ENCODE measurements at places on chromosomes 7 and 10.

- no peak for DNase-seq
Measured at GRCh38 chr7:111212857-111213523, 122.1 kb downstream of the LRRN3 start.

DNA sequence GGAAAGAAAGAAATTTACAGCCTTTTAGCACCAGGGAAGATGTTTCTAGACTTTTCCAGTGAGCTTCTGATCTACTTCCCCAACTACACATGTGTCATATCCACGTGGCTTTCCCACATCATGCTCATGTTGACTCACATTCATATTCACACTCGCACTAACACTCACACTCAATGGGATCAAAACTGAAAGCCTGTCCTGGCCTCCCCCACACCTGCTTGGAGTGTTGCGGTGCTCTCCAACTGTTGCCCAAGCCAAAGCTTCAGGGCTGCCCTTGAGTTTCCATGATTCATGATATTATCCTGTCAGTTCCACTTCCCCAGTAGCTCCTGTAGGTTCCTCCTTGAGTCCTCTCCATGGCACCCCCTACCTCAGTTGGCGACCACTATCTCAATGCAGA is 444.4 kb downstream of the GATA3 start:
- peak; percentile 22 for DNase-seq

DNA sequence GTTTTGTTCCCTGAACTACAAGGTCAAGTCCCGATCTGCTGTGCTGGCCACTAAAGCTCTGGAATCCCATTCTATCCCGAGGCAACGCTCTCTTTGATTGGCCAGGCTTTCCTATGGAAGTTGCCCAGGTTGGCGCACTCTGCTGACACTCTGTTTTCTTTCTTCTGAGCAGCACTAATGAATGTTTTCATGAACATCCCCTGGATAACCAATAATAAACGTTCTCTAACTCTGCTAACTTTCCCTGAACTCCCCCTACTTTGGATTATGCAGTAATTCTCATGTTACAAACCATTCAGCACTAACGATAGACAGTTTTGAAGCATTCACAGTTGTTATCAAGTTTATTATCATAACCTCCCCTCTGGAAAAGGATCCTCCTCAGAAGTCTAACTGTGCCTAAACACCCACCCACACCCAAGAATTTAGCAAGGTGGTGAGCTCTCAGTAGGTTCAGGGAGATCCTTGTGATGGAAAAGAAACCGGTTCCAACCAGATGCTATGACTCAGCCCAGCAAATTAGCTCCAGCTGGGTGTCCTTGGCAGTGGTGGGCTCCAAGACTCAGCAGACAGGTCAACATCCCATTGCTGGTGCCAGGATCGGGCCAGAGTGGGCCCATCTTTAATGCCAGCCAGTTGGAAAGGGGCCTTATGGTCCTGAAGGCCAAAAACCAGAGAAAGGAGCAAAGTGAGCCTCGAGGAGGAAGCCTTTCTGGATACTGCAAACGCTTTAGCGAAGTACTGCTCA is 68.4 kb downstream of the CREB3L2 start:
- no peak for DNase-seq

DNA sequence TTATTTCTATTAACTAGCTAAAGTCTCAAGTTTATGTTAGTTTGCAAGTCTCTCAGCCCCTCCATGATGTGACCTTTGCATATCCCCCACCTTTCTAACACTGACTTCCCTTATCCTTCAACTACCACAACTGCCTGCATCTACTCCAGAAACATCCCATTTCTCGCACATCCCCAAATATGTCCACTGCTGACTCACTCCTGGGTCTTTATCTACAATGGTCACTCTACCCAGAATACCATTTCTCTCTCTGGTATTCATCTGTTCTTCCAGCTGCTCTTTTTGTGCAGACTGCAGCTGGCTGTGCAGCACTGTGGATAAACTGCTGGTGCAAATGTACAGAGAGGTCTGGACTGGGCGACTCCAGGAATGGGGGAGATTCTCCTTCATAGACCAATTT is 32.7 kb upstream of the PRSS1 start:
- DNase-seq = no peak

GRCh38 chr10:8049865-8050555 is 4.5 kb upstream of the GATA3 start:
- DNase-seq = no peak

- DNase-seq = no peak
Measured at GRCh38 chr7:67413670-67414069, 417.0 kb downstream of the TYW1 start.

DNA sequence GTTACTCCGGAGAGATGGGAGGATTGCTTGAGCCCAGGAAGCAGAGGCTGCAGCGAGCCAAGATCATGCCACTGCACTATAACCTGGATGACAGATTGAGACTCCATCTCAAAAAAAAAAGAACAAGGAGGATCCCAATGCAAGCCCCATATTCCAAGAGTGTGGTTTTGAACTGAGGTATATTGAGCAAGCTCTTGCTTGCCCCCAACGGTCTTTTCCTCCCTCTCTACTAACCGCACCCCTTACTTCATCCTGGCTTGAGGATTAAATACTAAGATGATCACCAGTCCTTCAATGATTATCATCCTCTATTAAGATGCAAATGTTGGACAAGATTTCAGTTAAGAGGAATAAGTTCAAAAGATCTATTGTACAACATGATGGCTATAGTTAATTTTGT is 12.5 kb upstream of the SRGN start:
- no peak for DNase-seq

- DNase-seq = no peak
Measured at GRCh38 chr7:142440219-142440905, 182.5 kb upstream of the PRSS58 start.

GRCh38 chr10:86123715-86124114 is 242.9 kb downstream of the GRID1 start:
- no peak for DNase-seq

DNA sequence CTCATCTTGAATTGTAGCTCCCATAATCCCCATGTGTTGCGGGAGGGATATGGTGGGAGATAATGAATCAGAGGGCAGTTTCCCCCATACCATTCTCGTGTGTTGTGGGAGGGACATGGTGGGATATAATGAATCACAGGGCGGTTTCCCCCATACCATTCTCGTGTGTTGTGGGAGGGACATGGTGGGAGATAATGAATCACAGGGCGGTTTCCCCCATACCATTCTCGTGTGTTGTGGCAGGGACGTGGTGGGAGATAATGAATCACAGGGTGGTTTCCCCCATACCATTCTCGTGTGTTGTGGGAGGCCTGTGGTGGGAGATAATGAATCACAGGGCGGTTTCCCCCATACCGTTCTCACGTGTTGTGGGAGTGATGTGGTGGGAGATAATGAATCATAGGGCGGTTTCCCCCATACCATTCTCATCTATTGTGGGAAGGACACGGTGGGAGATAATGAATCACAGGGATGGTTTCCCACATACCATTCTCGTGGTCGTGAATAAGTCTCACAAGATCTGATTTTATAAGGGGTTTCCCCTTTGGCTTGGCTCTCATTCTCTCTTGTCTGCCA is 271.0 kb downstream of the MAD1L1 start:
- peak; percentile 39 for DNase-seq

GRCh38 chr10:35382096-35382495 is 45.8 kb downstream of the CCNY start:
- no peak for DNase-seq

GRCh38 chr10:123808906-123809305 is 82.7 kb downstream of the CPXM2 start:
- no peak for DNase-seq

- no peak for DNase-seq
Measured at GRCh38 chr10:60283397-60283796, 106.3 kb downstream of the ANK3 start.

DNA sequence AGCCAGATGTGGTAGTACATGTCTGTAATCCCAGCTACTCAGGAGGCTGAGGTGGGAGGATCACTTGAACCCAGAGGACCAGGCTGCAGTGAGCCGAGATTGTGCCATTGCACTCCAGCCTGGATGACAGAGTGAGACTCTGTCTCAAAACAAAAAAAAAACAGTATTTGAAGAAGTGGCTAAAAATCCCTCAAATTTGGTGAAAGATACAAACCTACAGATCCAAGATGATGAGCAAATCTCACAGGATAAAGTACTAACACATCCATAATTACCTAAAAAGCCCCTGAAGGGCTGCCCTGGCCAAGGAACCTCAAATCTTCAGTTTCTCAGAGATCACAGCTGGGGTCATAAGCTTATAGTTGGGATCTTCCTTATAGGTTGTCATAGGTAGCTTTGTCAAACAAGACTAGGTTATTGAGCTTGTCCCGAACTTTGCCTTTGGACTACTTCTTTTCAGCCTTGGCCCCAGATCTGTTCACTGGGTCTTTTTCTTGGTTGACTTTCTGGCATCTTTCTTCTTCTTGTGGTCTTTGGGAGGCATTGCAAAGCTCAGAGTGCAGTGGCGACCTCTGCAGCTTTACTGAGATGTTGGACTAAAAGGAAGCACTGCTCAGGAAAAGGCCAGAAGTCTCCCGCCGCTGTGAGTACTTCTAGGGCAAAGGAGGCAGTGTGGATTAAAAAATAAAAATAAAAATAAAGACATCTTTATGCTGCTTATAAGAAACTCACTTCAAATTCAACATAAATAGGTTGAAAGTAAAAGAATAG is 28.6 kb upstream of the SAR1A start:
- DNase-seq = no peak

DNA sequence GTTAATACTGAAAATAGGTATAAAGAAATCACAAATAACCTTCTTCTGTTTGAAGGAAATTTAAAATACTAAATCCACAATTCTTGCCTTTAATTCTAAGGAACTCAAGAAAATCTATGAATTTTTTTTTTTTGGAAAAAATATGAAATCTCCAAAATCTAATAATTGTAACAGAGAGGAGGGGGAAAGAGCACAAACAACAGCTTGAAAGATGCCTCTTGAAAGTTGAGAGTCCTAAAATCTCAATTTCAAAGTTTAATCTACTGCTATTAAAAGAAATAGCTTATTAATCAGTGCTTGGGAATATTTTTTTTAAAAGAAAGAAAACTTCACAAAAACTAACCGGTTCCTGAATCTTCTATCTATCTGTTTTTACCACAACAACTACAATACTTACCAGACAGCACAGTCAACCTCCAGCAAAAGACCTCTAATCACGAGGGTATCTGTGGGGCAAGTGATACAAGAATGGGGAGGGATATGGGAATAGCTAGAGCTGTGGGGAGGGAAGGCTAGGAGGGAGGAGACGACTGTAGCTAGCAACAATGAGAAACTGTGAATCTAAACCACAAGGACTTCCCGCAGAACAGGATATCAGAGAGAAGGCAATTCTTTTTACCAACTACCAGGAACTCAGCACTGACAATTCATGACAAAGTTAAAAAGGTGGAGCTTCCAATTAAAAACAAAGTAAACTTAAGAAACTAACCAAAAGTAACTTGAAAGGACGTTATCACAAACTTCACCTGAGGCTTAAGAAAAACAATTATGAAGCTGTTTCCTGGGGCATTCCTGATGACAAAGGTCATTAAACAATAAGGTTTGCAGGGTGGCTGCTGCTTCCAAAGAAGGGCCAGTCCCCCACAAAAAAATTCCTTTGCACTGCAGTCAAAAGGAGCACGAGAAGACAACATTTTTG is at the start of gene USP54:
Gene USP54, minus strand, starts transcription at position 462 of the 919 bp plus-strand sequence. CDS start 15,684 bp downstream, outside the sequence.
- DNase-seq = no peak

- DNase-seq = peak; percentile 35
Measured at GRCh38 chr7:151087245-151088018, 1.2 kb downstream of the AGAP3 start.

GRCh38 chr7:101985057-101985902 is 167.9 kb downstream of the CUX1 start:
- no peak for DNase-seq

DNA sequence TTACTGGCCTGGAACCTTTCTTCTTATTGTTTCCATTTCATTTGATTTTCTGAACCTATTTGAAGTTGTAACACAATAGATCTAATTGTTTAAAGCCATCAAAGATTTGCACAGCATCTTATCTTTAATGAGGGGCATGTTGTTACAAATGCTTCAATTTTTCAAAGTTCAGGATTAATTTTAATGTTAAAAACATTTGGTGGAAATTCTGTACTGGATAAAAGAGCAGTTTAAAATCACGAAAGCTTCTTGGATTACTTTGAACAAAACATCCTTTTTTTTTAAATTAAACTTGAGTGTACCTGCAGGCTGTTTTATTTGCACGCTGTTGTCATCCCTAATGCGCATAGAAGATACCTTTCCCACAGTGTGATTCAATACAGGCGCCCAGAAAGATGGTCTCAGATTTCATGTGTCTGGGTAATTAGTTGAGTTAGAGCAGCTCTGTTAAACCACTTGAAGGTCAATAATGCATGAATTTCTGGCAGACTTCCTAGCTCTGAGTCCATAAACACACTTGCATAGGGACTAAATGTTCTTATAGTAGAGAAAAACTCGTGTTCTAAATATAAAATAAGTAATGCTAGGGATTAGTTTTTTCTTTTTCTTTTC is 29.3 kb upstream of the DDX50 start:
- DNase-seq = no peak

- DNase-seq = no peak
Measured at GRCh38 chr7:34269084-34269483, 363.7 kb downstream of the BMPER start.

DNA sequence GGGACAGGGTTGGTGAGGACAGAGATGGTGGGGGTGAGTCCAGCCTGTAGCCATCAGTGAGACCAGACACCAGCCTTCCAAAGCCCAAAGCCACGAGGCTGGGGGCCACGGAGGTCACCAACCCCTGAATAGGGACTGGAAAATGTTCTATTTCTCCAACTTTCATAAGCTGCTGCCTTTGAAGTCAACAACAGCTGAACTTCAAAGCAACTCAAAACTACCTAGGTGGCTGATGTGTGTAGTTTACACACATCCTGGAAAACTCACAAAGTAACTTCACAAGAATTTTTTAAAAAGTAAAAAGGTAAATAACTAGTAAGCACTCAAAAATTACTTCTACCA is 88.8 kb downstream of the CHST15 start:
- no peak for DNase-seq

DNA sequence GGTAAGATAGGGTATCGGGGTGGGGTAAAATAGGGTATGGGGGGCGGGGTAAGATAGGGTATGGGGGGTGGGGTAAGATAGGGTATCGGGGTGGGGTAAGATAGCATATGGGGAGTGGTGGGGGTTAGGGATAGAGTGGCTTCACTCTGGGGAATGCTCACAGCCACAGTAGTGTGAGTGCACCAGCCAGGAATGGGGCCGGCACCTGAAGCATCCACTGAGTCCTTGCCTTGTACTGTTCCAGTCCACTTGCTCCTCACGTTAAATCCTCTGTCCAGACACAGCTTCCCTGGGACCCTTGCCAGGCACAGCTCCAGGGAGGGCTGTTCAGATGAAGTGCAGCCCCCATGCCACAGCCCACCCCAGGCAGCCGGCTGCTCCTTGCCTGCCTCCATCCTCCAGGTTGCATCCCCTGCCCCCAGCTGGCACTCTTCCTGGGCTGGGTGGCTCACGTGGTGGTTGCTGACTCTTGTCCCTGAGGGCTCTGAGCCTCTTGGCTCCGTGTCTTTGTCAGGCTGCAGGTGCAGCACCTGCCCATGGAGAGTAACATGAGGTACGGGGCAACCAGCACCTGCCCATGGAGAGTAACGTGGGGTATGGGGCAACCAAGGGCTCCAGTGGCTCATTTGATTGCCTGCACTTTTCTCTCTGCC is 268.4 kb downstream of the TCERG1L start:
- DNase-seq = no peak
